ENCODE measurements at places on chromosomes 12 and 14.

GRCh38 chr12:81798294-81798693 lies 39.1 kb upstream of the PPFIA2 start:
- DNase-seq = no peak

DNA sequence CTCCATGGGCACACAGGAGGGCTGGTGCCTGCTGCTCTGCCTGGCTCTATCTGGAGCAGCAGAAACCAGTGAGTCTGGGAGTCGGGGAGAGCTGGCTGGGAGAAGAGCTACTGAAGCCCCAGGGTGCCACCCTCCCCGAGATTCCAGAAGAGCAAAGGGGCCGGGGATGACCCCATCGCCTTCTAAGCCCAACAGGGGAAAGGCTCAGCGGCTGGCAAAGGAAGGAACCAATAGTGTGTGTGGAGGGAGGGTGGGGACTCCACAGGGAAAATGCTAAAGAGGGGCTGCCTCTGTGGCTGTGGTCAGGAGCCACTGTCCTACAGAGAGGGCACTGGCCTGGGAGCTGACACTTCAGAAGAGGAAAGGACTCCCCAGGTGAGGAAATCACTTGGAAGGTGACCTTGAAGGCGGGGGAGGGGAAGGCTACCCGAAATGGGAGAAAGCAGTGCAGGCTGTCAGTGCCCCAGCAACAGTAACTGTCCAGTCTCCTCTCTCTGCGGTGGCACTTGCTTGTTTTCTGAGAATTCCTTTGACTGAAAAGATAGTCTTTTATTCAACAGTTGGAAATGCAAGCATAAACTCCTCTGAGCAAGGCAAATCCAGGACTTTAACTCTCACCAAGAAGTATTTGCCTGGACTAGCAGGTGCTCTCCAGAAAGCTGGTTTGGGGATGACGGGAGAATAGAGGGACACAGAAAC lies 552 bp downstream of the TAPBPL start:
- DNase-seq = no peak

DNA sequence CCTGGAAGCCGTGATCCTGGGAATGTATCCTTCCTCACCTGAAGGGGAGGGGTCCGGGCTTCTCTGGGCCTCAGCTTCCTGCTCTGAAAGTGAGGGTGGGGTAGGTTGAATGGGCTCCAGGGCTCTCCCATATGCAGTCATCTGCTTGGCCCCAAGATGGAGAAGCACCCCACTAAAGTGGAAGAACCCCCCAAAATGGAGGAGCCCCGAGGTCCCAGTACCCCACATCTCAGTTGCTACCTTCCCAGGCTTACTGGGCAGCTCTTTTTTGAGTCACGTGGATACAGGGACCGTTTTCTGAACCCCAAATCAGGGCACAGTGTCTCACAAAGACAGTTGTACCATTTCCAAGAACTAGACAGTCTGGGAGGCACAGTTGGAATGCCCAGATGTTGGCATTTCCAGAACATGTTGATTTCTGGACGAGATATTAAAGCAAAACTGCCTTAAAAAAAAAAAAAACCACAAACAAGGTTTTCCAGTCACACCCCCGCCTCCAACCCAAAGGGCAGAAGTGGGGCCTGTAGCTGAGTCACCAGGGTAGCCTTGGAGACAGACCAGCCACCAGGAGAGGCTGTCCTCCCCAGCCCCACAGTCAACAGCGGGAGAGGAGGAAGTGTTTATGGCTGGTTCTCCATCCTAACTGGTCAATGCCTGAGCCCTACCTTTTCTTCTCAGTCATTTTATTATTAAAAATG lies 12.1 kb downstream of the VASH1 start:
- DNase-seq = peak; percentile 24

DNA sequence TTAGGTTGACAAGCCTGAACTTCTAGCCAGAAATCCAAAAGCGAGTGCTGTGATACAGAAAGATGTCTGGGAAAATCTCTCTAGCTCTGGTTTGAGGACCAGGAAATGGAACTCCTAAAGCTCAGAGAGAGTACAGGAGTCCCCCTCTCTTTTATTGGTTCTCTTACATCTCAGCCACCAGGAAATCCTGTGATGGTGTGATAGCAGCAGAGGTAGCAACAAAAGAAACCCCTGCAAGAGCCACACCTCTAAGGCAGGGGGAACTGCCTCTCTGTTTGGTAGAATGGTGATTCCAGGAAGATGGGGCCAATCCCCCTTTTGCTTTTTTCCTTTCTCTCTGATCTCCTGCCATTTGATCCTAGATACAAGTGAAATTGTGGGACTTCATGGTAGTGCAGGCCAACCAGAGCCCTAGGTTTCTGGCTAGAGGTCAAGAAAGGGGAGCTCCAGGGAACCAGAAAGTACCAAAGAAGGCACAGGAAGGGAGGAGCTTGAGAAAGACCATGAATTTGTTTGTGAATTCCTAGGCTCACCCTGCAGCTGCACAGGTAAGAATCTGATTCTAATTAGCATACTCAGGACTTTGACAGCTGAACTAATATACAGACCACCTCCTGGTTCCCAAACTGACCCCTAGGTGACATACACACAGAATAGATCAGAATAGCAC lies 88.5 kb downstream of the PAPLN start:
- no peak for DNase-seq

DNA sequence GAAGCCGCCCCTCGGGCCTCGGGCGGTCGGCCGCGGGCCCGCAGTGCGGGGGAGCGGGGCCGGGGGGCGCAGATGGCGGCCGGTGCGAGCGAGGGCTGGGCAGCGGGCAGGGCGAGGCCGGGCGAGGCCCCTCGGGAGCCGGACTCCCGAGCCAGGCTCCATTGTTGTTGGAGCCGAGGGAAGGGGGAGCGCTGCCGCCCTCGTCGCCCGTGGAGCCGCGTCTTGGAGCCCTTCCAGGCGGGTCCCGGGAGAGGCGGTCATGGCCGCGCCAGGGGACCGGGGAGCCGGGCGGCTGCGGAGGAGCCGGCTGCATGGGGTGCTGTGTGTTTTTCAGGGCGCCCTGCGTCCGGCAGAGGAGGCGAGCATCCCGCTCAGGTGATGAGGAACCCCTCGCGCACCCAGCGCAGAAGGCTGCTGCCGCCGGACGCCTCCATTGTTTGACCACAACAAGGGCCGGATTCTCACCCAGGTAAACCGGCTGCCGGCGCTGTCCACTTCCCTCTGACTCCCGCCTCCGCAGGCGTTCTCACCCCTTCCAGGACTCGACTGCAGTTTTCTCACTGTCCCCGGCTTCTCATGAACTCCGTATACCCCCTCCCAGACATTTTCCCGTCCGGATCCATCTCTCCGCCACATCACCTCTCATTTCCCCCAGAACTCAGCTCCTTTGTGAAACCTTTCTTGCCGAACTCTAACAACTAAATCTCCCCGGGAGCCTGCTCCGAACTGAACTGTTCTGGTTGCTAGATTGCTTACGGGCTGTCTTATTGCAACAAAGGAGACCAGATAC lies 732 bp downstream of the ZNF664 start:
- DNase-seq = no peak

DNA sequence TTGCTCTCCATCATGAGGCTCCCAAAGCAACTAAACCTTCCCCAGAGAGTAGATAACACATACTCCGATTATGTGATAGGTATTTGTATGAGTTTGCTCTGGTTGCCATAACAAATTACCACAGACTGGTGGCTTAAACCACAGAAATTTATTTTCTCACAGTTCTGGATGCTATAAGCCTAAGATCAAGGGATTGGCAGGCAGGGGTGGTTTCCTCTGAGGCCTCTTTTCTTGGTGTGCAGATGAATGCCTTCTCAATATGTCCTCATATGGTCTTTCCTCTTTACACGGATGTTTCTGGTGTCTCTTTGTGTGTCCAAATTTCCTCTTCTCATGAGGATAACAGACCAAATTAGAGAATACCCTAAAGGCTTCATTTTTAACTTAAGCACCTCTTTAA lies 285.8 kb upstream of the GRIP1 start:
- no peak for DNase-seq

All from AG04449 (cell line).